ENCODE measurements at places on chromosomes 5 and 9.

DNA sequence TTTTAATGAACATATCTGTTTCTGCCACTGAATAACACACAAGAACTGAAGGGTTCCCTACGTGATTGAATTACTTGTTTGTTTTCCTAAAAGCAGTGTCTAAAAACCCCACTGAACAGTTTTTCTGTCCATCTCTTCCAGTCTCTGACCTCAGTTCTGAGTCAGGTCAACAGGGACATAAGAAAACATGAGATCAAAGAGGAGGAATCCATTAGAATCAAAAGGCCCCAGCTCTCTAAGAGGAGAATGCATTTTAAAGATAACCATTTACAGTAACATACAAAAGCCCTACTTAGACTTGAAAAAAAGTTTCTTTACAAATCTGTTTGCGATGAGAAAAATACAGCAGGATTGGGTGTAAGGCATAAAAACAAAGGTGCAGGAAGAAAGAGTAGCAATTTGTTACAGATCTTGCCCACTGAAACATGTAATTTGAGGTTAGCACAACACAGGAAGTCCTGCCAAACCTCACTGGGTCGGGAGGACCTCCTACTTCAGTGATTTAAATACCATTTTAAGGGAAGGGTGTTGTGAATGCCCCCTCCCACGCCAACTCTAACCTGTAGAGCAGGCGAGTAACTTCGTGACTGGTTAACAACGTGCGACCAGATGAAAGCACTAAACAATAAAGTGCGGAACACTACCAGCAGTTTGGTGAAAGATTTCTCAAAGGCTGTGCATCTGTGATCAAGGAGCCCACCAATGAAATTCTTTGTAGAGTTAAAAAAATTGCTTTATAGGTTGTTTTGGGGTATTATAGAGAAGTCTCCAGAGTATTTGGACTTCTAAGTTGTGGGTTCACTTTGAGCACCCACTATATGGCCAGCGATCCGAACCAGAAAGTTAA, 1.3 kb downstream of the QSOX2 start:
- H3K27me3 ChIP-seq, result peaks cover 10% of the 10 kb centered on the region
- H3K4me3 ChIP-seq, result peak overlapping the region; percentile 92

- H3K36me3 ChIP-seq, result peaks cover 5% of the 10 kb centered on the region
- H3K27me3 ChIP-seq, result no peaks in the 10 kb centered on the region
These were observed 21.3 kb downstream of the TRMO start for GRCh38 chr9:97900738-97901565.

DNA sequence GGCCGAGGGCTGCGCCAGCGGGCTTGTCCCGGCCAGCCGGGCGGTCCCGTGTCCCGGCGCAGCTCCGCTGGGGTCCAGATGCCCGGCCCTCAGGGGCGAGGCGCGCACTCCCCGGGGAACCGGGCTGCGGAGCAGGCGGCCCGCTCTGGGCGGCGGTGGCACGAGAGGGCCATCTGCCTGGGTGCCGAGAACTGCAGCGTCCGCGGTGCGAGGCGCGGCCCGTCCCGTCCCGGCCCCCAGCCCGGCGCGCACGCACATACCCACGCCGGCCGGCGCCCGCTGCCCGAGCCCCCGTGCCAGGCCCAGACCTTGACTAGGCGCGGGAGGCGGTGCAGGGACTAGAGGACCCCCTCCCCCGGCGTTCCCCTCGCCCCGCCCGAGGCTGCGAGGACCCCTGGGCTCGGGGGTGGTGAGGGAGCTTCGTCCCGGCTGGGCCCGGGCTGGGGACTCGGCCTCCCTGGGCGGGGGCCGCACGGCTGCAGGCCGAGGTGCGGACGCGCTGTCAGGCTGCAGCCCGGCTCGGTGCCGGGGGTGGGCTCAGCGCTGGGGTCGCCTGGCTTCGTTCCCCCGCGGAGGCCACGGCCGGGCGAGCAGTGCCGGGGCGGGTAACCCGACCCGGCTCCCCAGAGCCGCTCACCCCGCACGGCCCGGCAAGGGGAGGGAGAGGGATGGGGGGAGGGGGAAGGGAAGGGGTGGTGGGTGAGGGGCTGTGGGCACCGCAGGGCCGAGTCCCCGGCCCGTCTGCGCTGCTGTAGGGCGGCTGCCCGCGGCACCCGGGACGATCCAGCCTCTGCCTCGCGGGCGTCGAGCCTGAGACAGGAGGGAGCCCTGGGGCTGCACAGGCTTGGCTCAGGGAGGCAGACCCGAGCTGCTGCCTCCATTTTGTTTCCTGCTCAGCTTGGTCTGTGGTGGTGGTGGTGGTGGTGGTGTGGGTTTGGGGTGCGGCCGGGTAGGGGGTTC, 1.2 kb upstream of the NSD1 start:
- DNase-seq, result peak; percentile 36
- peaks cover 12% of the 10 kb centered on the region for H3K27me3 ChIP-seq
- peak overlapping the region; percentile 67 for H3K4me3 ChIP-seq
- peaks cover 16% of the 10 kb centered on the region for H3K36me3 ChIP-seq

GRCh38 chr5:136242136-136242535, 49.2 kb upstream of the SMIM32 start:
- H3K27ac ChIP-seq, result no peak overlapping the region
- H3K4me1 ChIP-seq, result no peaks in the 10 kb centered on the region
- no peak overlapping the region for H3K4me3 ChIP-seq
- H3K36me3 ChIP-seq, result no peaks in the 10 kb centered on the region
- H3K27me3 ChIP-seq, result peaks cover 17% of the 10 kb centered on the region
- no peak for DNase-seq

- peak overlapping the region; percentile 77 for H3K4me3 ChIP-seq
- no peak overlapping the region for H3K27ac ChIP-seq
- H3K4me1 ChIP-seq, result no peaks in the 10 kb centered on the region
- H3K27me3 ChIP-seq, result no peaks in the 10 kb centered on the region
These were observed 2.1 kb downstream of the CPLANE1 start for GRCh38 chr5:37247036-37247435.

DNA sequence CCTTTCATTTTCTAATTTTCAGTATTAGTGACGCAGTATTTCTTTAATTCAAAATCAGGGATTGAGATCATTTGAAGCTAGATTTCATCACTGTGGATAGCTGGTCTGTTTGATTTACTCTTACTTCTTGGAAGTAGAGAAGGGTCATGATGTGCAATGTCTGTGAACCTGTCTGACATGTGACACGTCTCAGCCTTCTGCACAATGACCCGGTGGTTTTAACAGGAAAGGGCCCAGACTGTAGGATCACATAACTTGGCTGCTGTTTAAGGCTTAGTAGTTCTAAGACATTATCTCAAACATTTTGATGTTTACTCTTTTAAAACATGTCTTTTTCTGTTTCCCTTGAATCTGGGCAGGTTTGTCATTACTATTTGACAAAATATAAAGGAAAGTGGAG, 823.3 kb upstream of the NUDT12 start:
- no peaks in the 10 kb centered on the region for H3K36me3 ChIP-seq
- no peak for DNase-seq
- H3K4me3 ChIP-seq, result no peak overlapping the region
- no peaks in the 10 kb centered on the region for H3K27me3 ChIP-seq
- no peaks in the 10 kb centered on the region for H3K4me1 ChIP-seq

DNA sequence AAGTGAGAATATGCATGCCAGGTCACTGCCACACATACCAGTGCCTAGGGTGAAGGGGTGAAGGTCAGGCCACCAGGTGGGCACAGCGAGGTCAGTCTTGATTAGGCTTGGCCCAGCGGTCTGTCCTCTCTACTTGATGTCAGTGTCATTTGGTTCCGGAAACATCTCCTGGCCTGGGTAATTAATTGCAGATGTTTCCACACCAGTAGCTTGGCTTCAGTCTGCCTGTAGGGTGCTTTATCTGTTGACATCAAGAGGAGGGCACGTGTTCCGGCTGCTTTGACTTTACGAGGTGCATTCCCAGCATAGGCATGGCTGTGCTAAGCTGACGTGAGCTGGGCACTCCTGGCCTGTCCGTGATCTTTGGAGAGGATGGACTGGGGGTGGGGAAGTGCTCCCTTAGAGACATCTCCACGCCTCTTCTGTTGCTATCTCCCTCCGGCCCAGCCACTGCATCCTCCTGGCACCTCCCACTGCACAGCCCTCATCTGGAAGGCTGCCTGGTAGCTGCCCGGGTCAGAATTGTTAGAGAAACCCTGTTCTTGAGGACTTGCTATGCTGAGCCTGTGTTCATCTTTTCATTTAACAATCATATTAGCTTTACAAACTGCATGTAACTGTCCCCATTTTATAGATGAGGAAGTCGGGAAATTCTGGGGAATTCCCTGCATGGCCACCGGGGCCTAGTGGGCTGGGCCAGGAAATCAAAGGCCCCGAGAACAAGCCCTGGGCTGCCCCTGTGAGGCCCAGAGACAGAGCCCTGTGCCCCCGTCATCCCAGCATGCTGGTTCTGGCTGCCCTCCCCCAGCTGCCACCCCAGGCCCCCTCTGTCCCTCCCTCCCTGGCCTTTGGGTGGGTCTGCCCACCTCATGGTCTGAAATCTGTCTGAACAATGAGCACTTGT, 29.1 kb downstream of the JADE2 start:
- no peaks in the 10 kb centered on the region for H3K27me3 ChIP-seq
- DNase-seq, result no peak
- peaks cover 2% of the 10 kb centered on the region for H3K36me3 ChIP-seq
- H3K27ac ChIP-seq, result peak overlapping the region; percentile 47

DNA sequence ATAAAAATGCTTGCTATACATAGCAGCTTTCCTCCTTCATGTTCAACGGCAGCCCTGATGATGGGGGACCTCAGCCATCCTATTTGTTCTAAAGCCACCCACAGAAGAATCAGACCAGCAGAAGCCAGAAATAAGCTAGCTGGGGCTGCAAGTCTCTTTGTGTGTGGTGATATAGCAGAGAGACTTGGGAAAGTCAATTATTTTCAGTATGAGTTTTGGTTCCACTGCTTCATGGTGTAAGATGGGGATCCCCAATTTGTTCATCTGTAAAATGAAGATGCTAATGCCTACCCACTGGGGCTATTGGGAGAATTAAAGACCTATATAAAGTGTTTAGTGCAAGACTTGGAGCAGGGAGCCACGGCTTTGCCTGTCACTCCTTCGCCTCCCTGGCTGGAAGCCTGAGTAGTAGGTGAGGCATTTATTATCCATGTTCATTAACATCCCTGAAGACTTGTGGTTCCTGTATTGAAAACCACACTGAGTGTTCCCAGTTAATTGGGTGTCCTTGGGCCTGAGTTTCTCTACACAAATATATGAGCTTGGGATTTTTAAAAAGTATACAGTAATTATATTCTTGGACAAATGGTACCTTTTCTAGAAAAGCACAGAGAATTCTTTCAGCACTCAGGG, 210.1 kb upstream of the SLC24A2 start:
- no peaks in the 10 kb centered on the region for H3K27me3 ChIP-seq
- no peak for DNase-seq
- H3K4me1 ChIP-seq, result no peaks in the 10 kb centered on the region
- no peaks in the 10 kb centered on the region for H3K36me3 ChIP-seq

GRCh38 chr5:37619353-37619752, 220.5 kb downstream of the GDNF start:
- H3K27ac ChIP-seq, result no peak overlapping the region
- peaks cover 4% of the 10 kb centered on the region for H3K36me3 ChIP-seq
- H3K27me3 ChIP-seq, result no peaks in the 10 kb centered on the region
- no peak overlapping the region for H3K4me3 ChIP-seq
- H3K4me1 ChIP-seq, result no peaks in the 10 kb centered on the region
- no peak for DNase-seq

DNA sequence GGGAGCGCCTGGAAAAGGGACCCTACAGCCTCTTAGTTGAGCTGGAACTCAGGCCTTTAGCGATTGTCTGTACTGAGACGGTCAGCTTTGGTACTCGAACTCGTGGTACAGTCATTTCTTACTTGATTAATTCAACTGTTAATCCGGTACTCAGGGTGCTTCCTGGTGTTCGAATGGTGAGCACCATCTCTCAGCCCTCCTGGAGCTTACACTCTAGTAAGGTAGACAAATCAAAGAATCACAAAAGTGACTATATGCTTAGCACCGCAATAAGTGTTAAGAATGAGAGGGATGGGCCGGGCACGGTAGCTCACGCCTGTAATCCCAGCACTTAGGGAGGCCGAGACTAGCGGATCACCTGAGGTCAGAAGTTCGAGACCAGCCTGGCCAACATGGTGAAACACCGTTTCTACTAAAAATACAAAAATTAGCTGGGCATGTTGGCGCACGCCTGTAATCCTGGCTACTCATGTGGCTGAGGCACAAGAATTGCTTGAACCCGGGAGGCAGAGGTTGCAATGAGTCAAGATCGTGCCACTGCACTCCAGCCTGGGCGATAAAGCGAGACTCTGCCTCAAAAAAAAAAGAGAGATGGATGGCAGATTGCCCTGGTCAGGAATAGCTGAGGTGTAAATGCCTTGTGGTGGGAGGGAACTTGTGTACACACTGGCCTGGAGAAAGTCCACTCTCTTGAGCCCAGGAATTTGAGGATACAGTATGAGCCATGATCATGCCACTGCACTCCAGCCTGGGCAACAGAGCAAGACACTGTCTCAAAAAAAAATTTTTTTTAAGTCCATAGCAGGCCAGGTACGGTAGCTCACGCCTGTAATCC, 981 bp downstream of the TCOF1 start:
- peaks cover 12% of the 10 kb centered on the region for H3K27me3 ChIP-seq
- peak overlapping the region; percentile 81 for H3K27ac ChIP-seq
- H3K4me1 ChIP-seq, result peaks cover 17% of the 10 kb centered on the region
- H3K36me3 ChIP-seq, result peaks cover 10% of the 10 kb centered on the region
- H3K4me3 ChIP-seq, result peak overlapping the region; percentile 87

- H3K36me3 ChIP-seq, result no peaks in the 10 kb centered on the region
- H3K4me3 ChIP-seq, result no peak overlapping the region
- no peak for DNase-seq
- peaks cover 4% of the 10 kb centered on the region for H3K27me3 ChIP-seq
- H3K27ac ChIP-seq, result peak overlapping the region; percentile 80
These were observed 19.2 kb downstream of the GSN start for GRCh38 chr9:121286973-121287741.

- H3K27ac ChIP-seq, result no peak overlapping the region
- H3K36me3 ChIP-seq, result no peaks in the 10 kb centered on the region
- peaks cover 93% of the 10 kb centered on the region for H3K27me3 ChIP-seq
- no peaks in the 10 kb centered on the region for H3K4me1 ChIP-seq
- no peak overlapping the region for H3K4me3 ChIP-seq
These were observed 3.7 kb downstream of the ANXA1 start for GRCh38 chr9:73155377-73155776.

DNA sequence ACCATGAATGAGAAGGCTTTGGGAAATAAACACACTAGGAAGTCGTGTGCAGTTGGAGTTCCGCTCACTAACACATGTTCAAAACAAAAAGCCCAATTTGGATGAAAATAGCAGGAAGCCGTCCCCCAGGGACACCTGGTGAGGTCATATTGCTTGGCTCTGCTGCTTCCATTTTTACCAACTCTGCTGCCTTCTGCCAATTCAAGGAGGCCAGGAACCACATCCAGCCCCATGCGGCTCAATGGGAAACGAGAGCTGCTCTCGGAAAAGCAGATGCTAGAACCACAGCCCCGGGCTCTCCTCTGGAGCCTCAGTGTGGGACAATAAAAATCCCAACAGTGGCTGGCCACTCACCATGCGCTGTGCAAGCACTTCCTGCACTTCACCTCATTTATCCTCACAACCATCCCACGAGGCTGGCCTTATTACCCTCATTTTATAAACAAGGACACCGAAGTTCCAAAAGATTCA, 13.4 kb downstream of the ADAM19 start:
- peaks cover 5% of the 10 kb centered on the region for H3K4me1 ChIP-seq
- H3K36me3 ChIP-seq, result no peaks in the 10 kb centered on the region
- H3K27me3 ChIP-seq, result no peaks in the 10 kb centered on the region

GRCh38 chr5:133439859-133440258, 172.5 kb downstream of the FSTL4 start:
- no peak overlapping the region for H3K4me3 ChIP-seq
- no peaks in the 10 kb centered on the region for H3K36me3 ChIP-seq
- H3K27me3 ChIP-seq, result peaks cover 11% of the 10 kb centered on the region
- H3K4me1 ChIP-seq, result no peaks in the 10 kb centered on the region
- no peak overlapping the region for H3K27ac ChIP-seq

GRCh38 chr9:129637102-129637501, 4.8 kb downstream of the ASB6 start:
- no peak overlapping the region for H3K4me3 ChIP-seq
- no peaks in the 10 kb centered on the region for H3K27me3 ChIP-seq

Data from progenitor cell of endocrine pancreas (in vitro differentiated cells).